ENCODE measurements at places on chromosomes 2 and 18.
A peak's percentile ranks its signal among the peaks of the same experiment; 100 is the strongest.

DNA sequence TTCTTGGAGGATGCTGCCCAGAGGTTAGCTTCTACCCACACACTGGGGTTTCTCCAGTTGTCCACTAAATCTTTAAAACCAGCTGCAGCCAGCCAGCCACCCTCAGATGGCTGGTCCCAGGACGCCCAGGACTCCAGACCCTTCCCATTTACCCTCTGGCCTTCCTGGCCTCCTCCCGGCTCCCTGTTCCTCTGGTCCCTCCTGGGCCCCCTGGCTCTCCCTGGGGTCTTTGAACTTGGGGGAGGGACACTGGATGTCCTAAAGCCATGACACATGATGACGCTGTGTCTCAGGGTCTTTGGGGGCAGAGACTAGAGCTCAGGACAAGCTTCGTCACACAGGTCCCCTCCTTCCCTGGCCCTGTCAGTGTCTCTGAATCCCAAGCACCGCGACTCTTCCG, 201.1 kb upstream of the HDAC4 start:
- DNase-seq, result peak; percentile 43

DNA sequence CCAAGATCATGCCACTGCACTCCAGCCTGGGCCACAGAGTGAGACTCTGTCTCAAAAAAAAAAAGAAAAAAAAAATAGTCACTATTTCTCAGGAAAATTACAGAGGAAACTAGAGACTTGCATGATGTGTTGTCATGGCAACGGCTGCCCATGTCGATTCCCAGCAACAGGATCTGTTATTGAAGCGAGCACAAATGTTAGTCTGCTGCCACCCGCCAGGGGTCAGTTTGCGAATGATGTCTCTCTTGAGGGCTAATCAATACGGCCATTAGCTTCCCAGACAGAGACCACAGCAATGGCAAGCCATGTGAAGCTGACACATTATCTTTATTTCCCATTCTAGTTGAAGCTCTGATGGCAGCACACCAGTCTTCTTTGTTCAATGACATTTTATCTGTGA, 32.4 kb upstream of the ACYP2 start:
- no peak for DNase-seq

DNA sequence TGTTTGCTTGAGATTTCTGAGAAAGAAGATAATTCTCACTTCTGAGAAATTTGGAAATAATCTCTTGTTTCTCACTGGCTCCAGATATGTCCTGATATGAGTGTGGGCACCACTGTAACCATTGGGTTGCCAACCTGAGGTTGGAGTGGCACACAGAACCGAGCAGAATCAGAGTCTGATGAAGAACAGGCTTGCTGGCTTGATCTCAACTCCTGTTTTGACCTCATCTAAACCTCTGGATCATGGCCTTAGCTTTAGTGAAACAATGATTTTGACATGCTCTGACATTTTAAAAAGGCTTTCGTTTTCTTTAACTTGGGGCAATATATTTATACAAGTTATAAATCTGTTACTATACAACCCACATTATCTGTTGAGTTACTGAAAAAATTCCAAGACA, 548.0 kb downstream of the IRS1 start:
- no peak for DNase-seq

GRCh38 chr2:105417857-105418436, 19.1 kb upstream of the FHL2 start:
- no peak for DNase-seq

DNA sequence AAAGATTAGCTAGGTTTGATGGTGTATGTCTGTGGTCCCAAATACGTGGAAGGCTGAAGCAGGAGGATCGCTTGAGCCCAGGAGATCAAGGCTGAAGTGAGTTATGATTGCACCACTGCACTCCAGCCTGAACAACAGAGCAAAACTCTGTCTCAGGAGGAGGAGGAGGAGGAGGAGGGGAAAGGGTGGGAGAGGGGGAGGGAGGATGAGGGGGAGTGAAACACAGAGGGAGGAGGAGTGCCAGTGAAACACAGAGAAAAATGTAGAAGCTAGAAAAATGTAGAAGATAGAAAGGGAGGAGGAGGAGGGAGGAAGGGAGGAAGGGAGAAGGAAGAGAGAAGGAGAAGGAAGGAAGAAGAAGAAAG, 387.5 kb downstream of the MTX2 start:
- no peak for DNase-seq

GRCh38 chr2:30708491-30709290, 98.6 kb downstream of the CAPN13 start:
- no peak for DNase-seq

GRCh38 chr2:223260681-223261080, 208.7 kb downstream of the KCNE4 start:
- no peak for DNase-seq

- no peak for DNase-seq
These were observed 7.4 kb downstream of the ASXL3 start for GRCh38 chr18:33585431-33585775.

GRCh38 chr2:15869396-15869795, 71.0 kb upstream of the MYCN start:
- DNase-seq, result no peak

GRCh38 chr2:169006665-169007064, 24.5 kb downstream of the ABCB11 start:
- DNase-seq, result no peak

- no peak for DNase-seq
These were observed 1.9 kb downstream of the ORMDL1 start for GRCh38 chr2:189782221-189782671.

DNA sequence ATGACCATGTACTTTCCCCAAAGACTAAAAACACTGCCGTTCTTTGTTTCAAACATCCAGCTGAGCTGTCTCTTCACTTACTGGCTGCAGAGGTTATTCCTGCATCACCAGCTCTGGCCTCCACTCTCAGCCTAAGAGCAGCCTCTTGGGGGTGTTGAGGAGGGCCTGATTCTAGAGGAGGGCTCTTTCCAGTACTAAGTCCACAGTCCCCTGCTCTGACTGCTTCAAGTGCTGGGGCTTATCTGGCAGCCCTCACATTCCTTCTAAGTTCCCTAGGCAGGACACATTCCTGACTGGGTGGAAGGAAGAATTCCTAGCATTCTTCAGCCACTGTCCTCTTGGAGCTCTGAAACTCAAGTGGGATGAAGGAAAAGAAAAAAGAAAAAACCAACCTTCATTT, 32.9 kb upstream of the EHBP1 start:
- no peak for DNase-seq

DNA sequence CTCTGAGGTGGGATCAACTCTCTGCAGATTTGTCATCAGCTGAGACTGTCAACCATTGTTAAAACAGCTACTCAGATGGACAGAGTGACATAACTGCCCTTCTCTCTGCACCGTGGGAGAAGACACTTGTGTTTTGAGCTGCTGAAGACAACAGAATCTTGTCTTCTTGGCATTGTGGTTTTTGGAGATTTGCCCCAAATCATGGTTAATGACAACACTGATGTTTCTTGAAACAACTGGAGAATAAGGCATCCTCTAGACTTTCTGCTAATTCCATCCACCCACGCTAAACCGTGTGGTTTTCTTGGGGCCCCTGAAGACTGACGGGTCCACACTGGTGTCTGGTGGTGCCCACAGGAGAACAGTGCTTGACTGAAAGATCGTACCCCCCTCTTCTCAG, 39.5 kb downstream of the SH3BP4 start:
- DNase-seq, result no peak

GRCh38 chr2:197427986-197428385, 6.8 kb downstream of the SF3B1 start:
- DNase-seq, result no peak

- DNase-seq, result no peak
These were observed 740.2 kb upstream of the ZEB2 start for GRCh38 chr2:145260081-145260480.

DNA sequence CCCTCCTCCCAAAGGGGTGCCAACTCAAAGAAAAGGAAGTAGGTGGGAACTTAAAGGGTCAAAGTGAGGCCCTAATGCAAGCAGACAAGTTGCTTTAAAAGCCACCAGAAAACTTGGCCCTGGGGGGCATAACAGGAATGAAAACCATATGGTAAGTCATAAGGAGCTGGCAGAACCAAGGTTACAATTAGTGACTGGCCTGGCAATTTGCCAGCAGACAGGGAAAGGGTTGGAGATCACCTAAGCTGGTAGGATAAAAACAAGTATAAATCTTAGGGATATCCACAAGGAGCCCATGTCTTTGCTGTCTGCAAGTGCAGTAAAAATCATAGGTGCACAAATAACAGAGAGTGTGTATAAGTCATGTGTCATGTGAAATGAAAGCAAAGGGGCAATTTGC, 256.7 kb upstream of the LRRTM4 start:
- no peak for DNase-seq

DNA sequence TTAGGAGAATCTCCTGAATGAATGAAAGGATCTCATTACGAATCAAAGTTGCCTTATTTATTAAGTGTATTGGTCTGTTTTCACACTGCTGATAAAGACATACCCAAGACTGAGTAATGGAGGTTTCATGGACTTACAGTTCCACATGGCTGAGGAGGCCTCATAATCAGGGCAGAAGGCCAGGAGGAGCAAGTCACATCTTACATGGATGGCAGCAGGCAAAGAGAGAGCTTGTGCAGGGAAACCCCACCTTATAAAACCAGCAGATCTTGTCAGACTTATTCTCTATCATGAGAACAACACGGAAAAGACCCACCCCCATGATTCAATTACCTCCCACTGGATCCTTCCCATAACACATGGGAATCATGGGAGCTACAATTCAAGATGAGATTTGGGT, 785.2 kb upstream of the POU3F3 start:
- DNase-seq, result no peak

GRCh38 chr2:128986867-128987268, 668.2 kb upstream of the HS6ST1 start:
- no peak for DNase-seq

DNA sequence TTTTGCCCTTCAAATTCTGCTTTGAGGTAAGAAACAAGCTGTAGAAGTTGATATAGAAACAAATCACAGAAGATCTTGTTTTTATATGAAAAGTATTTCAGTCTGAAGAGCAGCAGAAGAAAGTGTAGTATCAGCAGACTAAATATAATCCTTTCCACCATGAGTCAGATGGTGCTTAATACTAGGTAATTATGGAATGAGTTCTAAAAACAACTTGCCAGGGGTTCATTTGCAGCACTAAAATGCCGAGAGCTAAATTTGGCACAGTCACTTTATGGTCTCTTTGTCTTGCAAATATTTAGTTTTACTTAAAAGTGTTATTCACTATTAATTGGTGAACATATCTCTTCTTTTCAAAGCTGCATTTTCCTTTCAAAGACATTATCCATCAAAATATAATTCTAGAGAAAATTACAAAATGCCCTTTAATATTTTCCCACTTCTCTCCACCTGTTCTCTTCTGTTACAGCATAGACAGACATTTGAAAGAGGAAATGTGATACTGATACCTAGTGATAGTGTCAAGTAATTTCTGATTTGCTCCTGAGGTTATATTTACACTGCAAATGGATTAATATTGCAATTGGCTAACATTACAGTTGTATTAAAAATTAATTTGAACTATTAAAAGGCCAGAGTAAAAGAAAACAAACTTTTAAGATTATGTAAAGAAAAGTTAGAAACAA, 5.3 kb downstream of the MYL1 start:
- no peak for DNase-seq

DNA sequence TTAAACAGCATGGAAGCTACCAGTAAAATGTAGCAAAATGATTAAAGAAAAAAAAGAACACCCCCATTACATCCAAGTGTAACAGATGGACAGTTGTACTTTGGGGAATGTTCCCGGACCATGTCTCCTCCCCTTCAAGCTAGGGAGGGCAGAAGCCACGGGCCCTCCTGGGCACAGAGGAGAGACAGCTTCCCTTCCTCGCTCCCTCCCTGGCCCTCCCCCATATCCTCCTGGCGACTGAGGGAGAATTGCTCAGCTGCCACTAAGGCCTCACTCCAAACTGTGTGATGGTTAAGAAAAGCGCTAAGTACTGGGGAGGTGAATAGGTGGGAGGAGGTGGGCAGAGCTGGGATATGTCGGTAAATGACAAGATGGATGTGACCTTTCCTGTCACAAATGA, 358.0 kb downstream of the HRH4 start:
- no peak for DNase-seq

- DNase-seq, result no peak
These were observed 163.9 kb downstream of the CDH2 start for GRCh38 chr18:28013066-28013465.

- no peak for DNase-seq
These were observed 35.6 kb downstream of the OSBPL6 start for GRCh38 chr2:178229927-178230326.

- no peak for DNase-seq
These were observed 9.4 kb upstream of the IL1RL1 start for GRCh38 chr2:102301867-102302362.

DNA sequence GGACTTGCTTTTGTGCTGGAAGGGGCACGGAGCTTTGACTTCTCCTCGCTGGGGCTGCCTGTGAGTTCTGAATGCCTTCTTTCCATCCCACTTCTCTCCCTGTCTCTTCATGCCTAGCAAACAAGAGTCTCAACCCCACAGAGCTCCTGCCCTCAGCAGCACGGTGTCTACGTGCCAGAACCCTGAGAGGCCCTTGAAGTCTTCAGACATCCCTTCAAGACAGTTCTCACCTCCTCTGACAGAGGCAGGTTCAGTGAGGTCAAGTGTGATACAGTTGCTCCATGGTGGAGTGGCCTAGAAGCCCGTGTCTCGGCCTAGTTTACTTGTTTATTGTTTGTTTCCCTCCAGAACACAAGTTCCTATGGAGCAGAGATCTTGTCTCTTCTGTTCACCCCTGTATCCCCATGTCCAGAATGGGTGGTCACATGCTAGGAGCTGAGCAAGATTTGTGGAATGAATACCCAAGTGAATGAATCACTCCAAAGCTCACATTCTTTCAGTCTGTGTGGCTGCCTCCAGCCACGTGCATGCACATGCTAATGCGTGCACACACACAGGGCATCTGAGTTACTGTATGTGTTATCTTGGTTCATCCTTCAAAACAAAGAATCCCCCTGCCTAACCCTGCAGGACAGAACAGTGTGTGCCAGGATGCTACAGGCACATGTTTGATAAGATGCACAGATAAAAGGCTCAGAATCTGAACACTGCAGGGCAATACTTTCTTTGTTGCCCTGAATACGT, 391.6 kb downstream of the NBAS start:
- DNase-seq, result no peak

- DNase-seq, result no peak
These were observed 141.4 kb upstream of the SERTAD2 start for GRCh38 chr2:64795024-64795592.

GRCh38 chr18:8899000-8899399, 193.6 kb downstream of the MTCL1 start:
- no peak for DNase-seq

- DNase-seq, result no peak
These were observed 219.6 kb downstream of the CYP26B1 start for GRCh38 chr2:71927757-71928715.

- peak; percentile 67 for DNase-seq
These were observed 11.7 kb downstream of the SLC4A3 start for GRCh38 chr2:219638948-219639755.

GRCh38 chr2:190052307-190052706, 10.2 kb downstream of the MSTN start:
- no peak for DNase-seq
